Globus pallidus (tissue), 1 donor: ENCODE measurements at places on chromosomes 12 and 14.
A peak's percentile ranks its signal among the peaks of the same experiment; 100 is the strongest.

- DNase-seq, result no peak
Observed at GRCh38 chr14:33693237-33693636, 257.6 kb downstream of the EGLN3 start.

DNA sequence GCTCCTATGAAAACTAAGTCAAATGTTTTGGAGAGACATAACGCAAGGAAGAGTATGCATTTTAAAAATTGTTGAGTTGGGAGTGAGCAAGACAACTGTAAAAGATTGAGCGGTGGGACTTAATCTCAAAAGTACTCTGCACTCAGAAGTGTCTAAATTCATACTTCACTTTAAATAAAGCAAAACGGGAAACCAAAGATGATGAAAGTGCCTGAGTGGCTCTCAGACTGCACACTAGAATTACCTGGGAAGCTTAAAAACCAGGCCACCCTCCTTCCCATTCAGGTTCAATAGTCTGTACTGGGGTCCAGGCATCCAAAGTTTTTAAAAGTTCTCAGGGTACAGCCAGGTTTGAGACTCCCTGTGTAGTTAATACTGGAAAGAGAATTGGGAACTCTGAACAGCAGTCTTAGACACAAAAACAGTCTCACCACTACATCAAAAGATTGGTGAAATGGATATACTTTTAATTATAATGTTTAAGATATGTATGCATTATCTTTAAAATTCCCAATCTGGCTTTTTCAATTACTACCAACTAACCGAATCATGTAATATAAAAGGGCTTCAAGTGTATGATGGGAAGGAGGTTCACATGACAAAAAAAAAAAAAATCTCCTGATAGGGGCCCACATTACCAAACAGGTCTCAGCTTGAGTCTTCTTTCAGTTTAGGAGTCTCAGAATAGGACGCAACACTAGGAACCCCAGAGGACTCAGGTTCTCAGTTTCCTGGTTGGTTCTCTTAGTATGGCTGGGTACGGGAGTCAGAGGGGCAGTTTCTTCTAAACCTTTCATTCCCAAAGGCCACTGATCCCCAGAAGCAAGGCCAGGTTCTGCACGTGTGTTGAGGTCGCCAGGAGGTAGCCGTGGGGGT, 1.0 kb downstream of the HOMEZ start:
- no peak for DNase-seq

GRCh38 chr12:75774261-75775052, 257.1 kb downstream of the PHLDA1 start:
- no peak for DNase-seq

GRCh38 chr12:92065018-92065499, 80.6 kb downstream of the BTG1 start:
- DNase-seq, result peak; percentile 63

- DNase-seq, result no peak
Observed at GRCh38 chr14:31489691-31490090, 1.9 kb upstream of the GPR33 start.

GRCh38 chr12:110348431-110349059, 55.0 kb downstream of the ANAPC7 start:
- DNase-seq, result no peak

DNA sequence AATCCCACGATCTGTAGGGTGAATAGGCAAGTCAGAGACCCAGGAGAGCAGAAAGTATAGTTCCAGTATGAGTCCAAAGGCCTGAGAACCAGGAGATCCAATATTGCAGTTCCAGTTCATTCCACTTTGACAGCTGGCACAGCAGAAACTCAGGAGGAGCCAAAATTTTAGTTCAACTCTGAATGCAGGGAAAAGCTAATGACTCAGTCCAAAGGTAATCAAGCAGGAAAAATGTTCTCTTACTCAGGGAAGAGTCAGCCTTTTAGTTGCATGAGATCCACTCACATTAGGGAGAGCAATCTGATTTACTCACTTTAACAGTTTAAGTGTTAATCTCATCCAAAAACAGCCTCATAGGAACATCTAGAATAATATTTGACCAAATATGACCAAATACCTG, 130.2 kb upstream of the LRFN5 start:
- no peak for DNase-seq

- no peak for DNase-seq
Observed at GRCh38 chr14:50530794-50531365, 1.5 kb downstream of the MAP4K5 start.

DNA sequence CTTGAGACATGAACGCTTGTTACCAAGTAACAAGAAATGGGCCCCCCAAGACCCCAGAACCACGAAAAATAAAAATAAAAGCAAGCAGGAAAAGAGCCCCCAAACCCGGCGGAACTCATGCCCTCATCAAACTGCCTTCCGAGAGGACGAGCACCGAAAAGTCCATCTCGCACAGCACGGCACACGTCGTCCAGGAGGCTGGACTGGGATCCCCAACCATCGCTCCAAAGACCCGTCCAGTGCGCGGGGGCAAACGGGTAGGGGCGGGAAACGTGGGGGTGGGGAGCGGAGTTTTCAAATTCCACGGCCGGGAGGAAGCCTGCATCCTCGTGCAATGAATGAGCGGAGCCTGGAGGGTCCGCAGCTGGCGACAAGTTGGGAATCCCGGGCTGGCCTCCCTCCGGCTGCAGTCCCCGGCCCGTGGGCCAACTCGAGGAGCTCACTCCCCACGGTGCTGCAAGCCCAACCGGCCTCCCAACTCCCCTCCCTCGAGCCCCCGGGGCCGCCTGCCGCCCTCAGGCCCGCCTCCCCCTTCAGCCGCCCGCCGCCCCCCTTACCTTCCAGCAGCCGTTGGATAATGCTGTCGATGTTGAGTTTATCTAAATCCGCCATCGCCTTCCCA, 484 bp downstream of the PPP1CC start:
- DNase-seq, result no peak

- no peak for DNase-seq
Observed at GRCh38 chr14:58215191-58215914, 15.4 kb downstream of the ACTR10 start.

GRCh38 chr12:25743679-25744215, 190.7 kb upstream of the LMNTD1 start:
- no peak for DNase-seq

GRCh38 chr12:45122768-45123380, 72.0 kb upstream of the DBX2 start:
- peak; percentile 35 for DNase-seq
